ENCODE measurements at places on chromosomes 7 and 10.
A peak's percentile ranks its signal among the peaks of the same experiment; 100 is the strongest.

- DNase-seq = no peak
These were observed 13.2 kb upstream of the PWWP2B start for GRCh38 chr10:132383751-132384196.

GRCh38 chr7:93043385-93043985, 74.3 kb downstream of the SAMD9 start:
- peak; percentile 91 for DNase-seq

DNA sequence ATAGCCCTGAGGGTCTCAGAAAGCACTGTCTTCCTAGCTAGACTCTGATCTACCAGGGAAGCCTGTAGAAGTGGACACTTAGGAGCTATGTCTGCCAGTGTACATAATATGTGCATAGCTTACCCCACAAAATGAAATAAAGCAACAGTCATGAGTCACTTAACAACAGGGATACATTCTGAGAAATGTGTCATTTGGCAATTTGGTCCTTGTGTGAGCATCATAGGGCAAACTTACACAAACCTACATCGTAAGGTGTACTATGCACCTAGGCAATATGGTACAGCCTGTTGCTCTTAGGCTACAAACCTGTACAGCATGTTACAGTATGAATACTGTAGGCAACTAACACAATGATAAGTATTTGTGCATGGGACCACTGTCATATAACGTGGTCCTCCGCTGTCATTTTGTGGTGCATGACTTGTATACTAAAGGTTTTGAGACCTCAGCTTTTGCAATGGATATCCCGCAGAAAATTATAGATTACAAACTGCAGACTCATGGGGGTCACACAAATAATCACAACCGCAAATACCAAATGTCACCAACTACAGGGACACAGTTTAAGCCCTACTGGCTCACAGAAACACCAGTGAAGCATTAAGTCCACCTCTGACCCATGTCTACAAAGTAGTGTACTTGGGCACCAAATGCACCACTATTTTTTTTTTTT, 1.7 kb downstream of the URGCP start:
- peak; percentile 33 for DNase-seq

DNA sequence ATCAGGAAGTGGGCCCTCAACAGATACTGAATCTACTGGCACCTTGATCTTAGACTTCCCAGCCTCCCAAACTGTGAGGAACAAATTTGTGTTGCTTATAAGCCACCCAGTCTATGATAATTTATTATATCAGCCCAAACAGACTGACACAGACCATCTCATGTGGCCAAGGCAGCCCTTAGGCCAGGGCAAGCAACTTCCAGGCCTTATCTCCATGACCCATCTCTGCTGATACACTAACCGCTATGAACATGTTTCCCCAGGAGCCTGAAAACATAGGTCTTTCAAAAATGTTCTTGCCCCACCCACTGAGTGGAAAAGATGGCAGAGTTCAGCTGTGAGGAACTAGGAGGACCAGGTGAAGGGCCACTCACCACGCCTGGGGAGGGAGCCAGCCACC, 3.2 kb upstream of the BLOC1S2 start:
- DNase-seq = no peak

- DNase-seq = no peak
These were observed 12.2 kb downstream of the SEPHS1 start for GRCh38 chr10:13335881-13336280.

DNA sequence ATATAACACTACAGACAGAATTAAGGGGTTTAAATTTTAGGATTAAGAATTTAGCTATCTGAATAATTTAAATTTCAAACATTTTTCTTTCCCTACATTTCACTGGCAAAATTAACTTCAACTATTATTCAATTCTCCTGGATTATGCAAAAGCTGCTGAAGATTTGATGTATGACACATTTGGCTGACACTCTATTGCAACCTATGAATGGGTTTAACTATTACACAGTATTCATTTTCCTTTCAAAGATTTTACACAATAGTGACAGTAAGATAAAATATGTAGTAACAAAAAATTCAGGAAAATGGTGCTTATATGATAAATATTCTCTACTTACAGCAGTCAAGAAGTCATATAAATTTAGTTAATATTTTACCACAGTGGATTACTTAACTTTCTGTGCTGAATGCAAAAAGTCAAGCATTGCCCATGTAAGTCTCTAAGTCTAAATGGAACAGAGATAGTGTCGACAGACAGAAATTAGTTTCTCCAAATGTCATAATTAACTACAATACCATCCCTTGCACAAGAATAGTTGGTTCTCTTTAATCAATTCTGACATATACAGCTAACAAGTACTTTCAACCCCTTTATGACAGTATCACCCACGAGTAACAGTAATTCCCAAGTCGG, 194.1 kb upstream of the FRMD4A start:
- DNase-seq = no peak

DNA sequence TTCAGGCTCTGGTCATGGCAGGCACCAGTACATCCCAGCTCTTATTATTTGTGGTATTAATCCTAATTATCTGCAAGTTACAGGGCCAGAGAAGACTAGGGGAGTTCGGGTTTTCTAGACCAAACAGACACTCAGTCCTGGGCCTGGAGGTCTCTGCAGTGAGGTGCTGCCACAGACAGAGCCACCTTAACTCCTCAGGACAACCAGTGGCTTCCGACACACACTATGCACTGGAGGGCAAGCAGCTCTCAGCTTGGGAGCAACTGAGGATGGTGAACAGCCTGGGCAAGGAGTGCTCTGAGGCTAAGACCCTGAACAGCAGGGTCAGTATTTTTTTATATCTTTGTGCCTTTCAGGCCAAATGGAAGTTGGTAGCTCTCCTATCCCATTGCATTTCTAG, 19.0 kb downstream of the ACTA2 start:
- DNase-seq = no peak

DNA sequence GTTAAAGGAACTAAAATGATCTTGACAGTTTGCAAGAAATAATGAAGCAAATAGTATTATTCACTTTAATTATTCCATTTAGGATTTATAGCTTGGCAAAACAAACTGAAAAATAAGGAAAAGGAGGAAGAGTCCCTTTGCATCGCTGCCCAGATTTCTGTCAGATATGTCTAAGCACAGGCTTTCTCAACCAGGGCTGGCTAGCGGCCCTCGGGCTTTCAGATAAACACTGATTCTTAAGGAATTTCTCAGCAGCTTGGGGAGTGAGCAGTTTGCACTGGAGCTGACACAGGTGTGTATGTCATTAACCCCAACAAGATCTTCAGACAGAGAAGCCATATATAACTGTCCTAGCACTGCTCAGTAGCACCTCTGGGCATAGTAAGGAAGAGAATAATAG, 47.9 kb upstream of the SEMA3D start:
- no peak for DNase-seq

- peak; percentile 8 for DNase-seq
These were observed 106.4 kb upstream of the CDCA7L start for GRCh38 chr7:22051886-22052673.

- peak; percentile 84 for DNase-seq
These were observed 15.1 kb upstream of the ATE1 start for GRCh38 chr10:121942749-121943416.
